Right hindlimb (tissue), 1 donor: ENCODE measurements at places on chromosomes 4 and X.

DNA sequence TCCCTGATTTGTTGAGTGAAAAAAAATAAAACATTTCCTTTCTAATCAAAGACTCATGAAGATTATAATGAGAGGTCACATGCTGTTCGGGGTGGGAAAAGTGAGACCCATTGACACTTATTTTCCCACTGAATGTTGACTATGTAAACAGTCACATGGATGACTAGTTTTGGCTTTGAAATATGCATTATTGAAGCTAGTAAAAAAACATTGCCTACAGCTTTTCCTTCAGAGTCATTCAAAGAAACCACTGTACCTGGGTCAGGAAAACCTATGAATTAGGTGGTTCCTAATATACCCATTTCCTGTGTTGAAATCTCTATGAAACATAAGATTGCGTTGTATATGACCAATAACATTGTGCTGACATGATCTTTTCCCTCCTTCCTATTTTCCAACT, 251.2 kb downstream of the CFAP299 start:
- DNase-seq = no peak

GRCh38 chr4:189940178-189941004, at the start of gene FRG1:
Gene FRG1, plus strand, starts transcription at chr4:189940872. Its CDS starts 138 bp downstream, at chr4:189941010.
- DNase-seq = peak; percentile 97

- peak; percentile 18 for DNase-seq
Measured at GRCh38 chr4:836750-837301, 10.9 kb upstream of the CPLX1 start.

GRCh38 chr4:88244816-88245579, 39.4 kb downstream of the PPM1K start:
- DNase-seq = no peak

DNA sequence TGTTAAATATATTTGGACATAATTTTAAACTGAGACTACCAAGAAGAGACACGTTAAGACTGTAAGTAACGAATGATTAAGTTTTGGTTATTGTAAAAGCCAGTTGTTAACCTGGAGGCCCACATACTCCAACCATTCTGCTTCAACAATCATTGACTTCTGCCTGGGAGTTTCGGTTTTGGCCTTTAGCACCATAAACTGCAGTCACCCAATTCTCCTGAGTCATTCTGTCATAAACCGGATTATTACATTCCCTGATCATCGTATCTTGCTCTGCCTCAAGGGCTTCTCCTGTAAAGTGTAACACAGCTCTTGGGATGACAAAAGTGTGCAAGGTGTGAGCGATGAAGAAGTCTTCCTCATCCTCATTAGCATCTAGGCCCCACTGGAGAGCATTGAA, 46.9 kb upstream of the PABPC1L2A start:
- DNase-seq = no peak

DNA sequence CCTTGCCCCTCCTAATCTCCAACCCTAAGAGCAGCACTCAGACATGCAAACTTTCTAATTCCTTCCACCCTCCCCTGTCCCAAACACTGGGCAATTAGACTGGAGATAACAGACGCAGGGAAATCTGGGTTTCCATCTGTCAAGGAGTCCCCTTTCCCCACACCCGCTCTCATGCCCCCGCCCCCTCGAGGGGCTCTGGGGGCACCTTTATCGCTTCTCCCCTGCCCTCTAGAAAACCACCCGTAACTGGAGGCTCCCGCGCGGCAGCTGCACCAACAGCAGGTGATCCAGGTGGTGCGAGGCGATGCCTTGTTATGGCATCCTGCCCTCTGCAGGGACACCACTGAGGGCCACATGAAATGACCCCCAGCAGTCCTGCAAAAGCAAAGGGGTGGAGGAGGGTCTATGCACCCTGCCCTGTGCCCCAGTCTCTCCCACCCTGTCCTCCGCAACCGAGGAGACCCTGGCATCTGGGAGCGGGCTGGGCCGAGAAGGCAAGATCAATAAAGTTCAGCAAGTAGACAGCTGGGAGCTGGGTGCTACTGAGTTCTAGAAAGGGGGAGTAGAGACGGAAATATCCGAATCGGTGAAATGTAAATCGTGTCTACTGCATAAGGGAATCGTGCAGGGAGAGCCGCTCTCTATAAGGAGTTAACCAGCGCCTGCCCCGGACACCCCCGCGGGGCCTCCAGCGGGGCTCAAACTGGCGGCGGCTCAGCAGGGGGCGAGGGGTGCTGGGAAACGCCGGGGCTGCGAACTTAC, 1.6 kb downstream of the KCTD8 start:
- peak; percentile 11 for DNase-seq

DNA sequence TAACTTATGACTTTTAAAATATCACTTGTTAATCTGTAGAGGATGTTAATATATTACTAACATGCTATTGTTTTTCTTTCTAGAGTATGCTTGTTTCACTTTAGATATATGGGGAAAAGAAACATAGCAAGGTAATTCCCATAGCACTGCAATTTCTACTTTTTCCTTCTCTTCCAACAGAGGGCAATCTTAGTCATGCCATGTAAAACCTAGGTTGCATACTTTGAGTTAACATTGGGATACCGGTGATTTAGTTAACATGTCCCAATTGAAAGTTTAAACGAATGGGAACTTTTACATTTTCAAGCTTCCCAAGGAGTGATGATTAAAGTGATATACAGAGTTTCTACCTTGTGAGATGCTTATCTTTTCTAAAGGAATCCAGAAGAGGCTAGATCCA, 89.4 kb upstream of the IL13RA1 start:
- DNase-seq = no peak

DNA sequence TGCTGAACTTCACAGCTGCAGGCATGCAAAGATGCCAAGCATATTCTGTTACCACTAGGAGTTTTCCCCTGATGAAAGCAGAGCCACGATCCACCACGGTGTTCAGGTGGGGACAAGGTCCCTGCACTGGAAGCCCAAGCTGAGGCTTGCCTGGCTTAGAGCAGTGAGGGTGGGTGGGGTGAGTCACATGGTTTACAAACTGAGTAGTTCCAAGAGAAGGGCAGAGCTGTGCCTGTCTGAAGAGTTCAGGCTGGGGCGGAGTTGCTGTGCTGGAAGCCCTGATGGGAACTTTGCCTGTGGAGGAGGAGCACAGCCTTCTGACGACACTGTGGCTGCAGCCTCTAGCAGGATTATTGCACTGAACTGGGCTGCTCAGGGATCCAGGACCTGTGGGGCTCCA, 45.5 kb downstream of the FAM9B start:
- DNase-seq = peak; percentile 54

DNA sequence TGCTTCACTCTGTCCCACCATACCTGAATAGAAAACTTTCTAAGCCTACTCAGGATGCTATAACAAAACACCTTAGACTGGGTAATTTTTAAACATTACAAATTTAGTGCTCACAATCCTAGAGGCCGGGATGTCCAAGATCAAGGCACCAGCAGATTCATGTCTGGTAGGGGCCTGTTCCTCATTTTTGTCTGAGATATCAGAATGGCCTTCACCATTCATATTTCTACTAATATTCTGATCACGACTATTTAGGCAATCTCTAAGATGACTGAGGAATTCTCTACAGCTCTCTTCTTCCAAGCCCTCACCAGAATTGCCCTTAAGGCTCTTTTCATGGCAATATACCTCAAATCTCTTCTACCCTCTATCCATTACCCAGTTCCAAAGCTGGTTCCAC, 77.4 kb upstream of the NRK start:
- no peak for DNase-seq
